ENCODE measurements at places on chromosomes 12 and 14.

- DNase-seq: peak; percentile 21
Observed at GRCh38 chr12:121297435-121297991, 1.0 kb upstream of the CAMKK2 start.

DNA sequence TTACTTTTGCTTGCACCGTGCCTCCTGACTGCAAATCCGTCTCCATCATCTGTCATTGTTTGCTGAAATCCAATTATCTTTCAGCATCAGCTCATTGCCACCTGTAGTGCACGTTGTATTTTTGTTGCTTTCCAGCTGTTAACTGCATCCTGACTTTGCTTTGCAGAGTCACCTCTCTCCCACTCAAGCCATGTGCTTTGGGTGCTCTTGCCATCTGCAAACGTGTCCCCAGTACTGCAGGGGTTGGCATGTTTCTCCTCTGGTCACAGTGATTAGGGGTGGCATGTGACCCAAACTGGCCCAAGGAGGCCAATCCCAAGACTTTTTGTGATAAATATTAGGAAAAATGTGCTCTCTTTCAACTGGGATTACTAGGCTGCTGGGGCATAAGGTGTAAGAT is 10.5 kb upstream of the TMED2 start:
- no peak for DNase-seq

DNA sequence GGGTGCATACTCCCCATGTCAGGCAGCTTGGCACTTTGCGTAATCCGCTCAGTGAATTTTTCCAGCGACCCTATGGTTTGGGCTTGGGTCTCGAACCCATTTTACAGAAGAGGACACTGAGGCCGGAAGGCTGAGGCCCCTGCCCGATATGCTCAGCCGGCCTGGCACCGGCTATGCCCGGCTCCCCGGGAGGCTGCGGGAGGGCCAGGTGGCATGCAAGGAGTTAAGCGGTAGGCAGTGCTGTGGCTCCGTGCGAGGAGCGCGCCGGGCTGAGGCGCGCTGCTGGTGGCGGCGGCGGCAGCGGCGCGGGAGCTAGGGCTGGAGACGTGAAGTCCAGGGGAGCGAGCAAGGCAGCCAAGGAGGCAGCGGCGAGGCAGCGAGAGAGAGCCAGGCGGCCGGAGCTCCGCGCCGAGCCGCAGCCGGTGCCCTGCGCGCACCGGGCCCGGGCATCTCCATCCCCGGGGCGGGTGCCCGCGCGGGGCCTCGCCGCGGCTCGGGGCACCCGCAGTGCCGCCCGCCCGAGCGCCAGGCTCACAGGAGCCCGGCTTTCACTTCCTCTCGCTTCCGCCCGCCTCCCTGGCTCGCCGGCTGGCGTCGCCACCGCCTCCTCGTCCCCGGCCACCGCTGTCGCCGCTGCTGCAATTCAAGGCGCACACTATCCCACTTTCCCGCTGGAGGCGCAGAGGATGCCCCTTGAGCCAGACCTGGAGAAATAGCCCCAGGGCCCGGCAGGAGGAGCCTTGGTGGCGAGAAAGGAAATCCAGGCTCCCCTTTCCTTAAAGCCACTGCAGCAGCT is at the start of gene WSCD2:
TSS of gene WSCD2 (plus strand) at position 272 of the 796 bp plus-strand sequence. CDS start 66,545 bp downstream, outside the sequence.
- peak; percentile 44 for DNase-seq

DNA sequence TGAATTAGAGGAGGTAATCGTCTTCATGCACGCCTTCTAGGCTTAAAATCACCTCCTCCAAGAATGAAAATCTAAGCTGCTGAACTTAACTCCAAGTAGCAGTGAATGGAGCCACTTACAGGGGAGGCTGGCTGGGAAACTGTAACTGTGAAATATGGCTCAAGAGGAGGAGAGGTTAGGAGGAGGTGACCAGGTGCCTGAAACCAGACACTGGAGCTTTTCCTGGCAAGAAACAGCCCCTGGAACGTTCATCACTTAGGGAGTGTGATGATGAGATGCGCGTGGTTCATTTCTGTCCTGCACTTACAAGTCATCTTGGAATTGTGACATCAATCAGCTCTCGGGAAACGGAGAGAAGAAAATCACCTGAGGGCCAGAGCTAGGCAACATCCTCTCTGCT is 62.3 kb upstream of the TMEM132C start:
- no peak for DNase-seq

- no peak for DNase-seq
Observed at GRCh38 chr12:62282057-62282774, 22.0 kb downstream of the USP15 start.

GRCh38 chr14:89266754-89267153 is 150.3 kb downstream of the FOXN3 start:
- DNase-seq: no peak

DNA sequence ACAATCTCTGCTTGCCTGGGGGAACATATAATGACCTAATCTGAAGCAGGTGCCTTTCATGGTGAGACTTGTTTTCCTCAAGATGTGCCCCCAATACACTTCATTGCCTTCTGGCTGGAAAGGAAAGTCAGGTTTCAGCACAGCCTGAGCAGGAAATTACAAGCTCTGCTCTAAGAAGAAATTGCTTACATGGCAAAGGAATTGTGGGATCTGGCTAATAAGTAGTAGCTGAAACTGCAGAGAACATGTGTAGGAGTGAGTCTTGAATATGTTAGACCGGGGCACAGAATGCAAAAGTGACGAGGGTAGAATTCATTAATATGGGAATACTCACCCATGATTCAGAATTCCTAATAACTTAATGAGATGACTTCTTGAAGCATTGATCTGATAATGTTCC is 6.3 kb upstream of the CFAP54 start:
- no peak for DNase-seq

Measured in HTR-8/SVneo (cell line).